IMR-90 (cell line): ENCODE measurements at places on chromosomes 6 and 20. TPM values are rescaled to one million over a fixed set of nuclear protein-coding genes. Genes with fewer than 3 reads are reported as not detected.

The MAP3K4 gene
- 20.4 and 23.1 TPM in 2 replicates for total RNA-seq

The CYP24A1 gene
- total RNA-seq, result not detected in 2 replicates

- no peak for DNase-seq
Measured at GRCh38 chr20:47682916-47683315, 102.4 kb downstream of the SULF2 start.

The TCP11 gene
- total RNA-seq, result 0.36 and 0.56 TPM in 2 replicates

DNA sequence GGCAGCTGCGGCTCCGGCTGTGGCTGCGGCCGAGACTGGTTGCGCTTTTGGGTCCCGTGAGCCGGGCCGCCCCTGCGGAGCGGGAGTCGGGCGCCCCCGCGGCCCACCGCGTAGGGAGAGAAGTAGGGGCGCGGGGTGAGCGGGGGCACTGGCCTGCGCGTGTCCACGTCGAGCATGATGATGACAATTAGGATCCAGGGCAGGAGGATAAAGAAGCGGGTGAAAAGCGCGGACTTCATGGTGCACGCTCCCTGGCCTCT is 739 bp downstream of the B3GAT2 start:
- DNase-seq, result no peak

GRCh38 chr6:7050872-7051779 is 56.6 kb upstream of the RREB1 start:
- peak; percentile 82 for DNase-seq

GRCh38 chr6:15171026-15171425 is 74.8 kb upstream of the JARID2 start:
- no peak for DNase-seq

DNA sequence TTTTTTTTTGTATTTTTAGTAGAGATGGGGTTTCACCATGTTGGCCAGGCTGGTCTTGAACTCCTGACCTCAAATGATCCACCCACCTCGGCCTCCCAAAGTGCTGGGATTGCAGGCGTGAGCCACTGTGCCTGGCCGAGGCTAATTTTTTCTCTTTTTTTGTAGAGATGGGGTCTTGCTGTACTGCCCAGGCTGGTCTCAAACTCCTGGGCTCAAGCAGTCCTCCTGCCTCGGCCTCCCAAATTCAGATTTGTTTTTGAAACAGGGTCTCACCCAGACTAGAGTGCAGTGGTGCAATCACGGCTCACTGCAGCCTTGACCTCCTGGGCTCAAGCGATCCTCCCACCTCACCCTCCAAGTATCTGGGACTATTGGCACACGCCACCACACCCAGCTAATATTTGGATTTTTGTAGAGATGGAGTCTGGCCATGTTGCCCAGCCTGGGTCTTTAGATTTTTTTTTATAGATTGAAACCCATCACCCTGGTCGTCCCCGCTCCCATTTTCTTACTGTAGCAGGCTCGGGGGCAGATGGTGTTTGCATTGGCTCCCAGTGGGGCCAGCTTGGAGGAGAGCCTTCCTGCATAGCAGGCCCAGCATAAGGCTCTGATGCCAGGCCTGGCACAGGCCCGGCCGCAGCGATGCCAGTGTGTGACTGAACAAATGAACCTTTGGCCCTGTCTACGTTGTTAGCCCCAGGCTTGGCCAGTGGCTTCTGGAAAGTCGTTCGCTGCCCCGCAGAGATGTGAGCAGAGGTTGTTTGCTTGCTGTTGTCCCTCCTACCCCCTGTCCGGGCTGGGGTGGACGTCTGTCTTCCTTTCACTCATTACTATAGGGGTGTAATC is 4.3 kb upstream of the MTG2 start:
- no peak for DNase-seq

- peak; percentile 73 for DNase-seq
Measured at GRCh38 chr6:121849477-121849876, 414.0 kb downstream of the GJA1 start.
